Stimulated activated CD8-positive, alpha-beta memory T cell treated with anti-CD3 and anti-CD28 coated beads, Interleukin-4, amount 100 ng/mL, for 1 hour (primary cell): ENCODE measurements at places on chromosomes 4 and X.

GRCh38 chr4:143184217-143184502 is 557 bp upstream of the USP38 start:
- no peak for DNase-seq

DNA sequence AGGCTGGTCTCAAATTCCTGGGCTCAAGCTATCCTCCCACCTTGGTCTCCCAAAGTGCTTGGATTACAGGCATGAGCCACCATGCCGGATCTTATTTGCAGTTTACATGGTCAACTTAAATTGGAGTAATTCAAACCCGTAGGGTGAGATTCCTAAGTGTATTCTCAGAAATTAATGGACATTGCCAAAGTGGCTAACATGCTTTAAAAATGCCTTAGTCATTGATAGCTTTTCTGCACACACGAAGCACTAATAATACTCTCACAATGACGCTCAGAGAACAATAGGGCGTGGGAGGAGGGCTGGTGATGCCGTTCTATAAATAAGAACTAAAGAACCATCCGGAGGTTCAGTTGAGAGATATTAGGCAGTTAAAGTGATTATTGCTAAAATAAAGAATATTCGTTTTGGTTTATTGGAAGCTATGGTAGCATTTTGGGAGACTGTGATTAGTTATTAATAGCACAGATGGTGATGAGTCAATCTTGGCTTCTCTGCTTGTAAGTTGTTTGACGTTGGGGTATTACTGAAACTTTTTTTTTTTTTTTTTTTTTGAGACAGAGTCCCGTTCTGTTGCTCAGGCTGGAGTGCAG is 79.1 kb downstream of the TRAPPC11 start:
- no peak for DNase-seq

- no peak for DNase-seq
Observed at GRCh38 chr4:159155119-159155518, 52.2 kb downstream of the RAPGEF2 start.

GRCh38 chrX:154307202-154307601 is 11.6 kb downstream of the TKTL1 start:
- no peak for DNase-seq

DNA sequence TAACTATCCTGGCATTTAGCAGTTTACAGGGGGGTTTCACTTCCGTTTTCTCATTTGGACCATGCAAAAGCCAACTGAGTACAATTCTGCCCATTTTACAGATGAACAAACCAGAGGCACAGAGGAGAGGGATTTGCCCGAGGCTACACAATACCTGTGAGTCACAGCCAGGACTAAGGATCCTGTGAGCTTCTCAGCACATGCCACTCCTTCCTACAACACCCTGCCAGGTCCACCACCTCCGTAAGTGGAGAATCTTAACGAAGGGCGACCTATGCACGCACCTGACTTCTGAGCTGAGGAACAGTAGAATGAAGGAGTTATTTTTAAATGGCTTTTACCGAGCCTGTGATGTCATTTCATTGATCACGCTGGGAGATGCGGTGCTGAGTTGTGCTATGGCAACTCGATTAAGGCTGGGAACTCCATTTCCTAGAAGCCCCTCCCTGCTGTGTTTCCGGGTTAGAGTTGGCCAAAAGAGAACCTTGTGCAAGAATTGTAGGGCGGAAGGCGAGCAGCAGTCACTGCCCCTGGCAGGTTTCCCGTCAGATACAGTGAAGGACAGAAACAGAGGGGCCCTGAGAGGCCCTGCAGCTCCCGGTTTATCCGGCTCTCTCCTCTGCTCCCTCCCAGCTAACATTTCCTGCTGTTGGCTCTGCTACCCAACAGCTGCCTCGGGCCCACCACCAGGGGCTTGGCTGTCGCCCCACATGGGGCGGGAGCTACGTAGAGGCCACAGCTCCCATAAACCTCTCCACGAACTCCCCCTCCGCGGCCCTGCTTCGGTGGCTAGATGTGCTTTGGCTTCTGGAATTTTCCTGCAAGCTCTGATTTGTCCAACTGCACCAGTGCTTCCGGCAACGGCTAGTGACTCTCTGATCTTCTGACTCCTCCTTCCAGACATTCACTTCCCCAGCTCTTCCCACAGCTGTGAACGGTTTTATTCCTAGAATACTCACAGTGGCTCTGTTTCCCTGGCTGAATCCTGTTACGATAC is 75.1 kb upstream of the USP9X start:
- DNase-seq = no peak

DNA sequence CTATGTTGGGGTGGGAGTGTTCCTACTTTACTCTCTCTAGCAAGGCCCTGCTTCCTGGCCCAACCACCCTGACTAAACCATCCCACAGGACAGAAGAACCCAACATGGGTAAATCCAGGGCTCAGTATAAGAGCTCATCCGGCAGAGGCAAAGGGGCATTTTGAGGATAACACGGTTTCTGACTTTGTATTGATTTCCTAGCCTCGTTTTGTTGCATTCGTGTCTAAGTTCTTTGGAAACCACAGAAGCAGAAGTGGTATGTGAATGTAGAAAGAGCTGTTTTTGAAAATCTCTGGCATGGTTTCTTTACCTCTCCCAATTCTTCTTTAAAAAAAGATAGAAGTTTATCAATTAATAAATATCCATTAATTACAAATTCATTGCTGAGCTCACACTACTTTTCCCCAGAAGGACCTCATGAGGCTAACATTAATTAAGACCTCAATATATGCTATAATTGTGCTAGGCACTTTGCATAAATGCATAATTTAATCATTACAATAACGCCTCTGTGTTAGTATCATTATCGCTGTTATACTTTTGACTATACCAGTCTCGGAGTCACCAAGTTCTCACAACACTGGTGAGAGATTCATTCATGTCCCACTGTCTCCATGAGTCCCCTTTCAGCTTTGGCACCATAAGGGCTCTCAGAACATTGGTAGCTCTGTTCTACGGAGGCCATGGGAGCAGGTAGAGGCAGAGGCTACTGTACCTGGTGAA is 5.8 kb upstream of the CLNK start:
- no peak for DNase-seq

DNA sequence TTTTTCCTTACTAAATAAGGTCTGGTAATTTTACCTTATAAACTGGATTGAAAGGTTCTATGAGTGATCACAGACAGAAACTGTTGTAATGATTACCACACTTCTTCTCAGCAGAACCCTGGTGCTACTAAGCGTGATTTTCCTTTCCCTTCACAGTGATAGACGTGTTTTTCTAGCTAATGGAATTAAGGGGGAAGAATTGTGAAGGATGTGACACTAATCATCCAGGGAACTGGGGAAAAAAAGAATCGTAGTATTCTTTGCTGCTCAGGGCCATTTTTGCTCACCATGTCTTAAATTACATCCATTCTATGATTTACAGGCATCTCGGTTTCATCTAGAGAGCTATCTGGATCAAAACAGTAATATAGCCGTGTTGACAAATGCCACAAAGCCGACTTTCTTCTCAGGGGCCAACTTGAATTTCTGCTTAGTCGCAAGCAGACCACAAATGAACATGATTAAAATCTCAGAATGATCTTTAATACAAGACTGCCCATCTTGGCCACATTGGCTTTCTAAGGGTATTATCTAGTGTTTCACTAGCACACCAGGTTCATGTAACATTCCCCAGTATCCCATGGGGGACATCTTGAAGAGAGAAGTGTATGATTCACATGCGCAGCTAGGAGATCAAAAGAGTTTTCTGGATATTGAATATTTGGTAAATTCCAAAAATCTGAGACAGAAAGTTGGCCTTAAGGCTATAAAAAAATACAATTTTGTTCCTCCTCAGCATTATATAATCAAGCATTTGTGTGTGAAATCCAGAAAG is 154.0 kb downstream of the UGT8 start:
- DNase-seq = no peak

DNA sequence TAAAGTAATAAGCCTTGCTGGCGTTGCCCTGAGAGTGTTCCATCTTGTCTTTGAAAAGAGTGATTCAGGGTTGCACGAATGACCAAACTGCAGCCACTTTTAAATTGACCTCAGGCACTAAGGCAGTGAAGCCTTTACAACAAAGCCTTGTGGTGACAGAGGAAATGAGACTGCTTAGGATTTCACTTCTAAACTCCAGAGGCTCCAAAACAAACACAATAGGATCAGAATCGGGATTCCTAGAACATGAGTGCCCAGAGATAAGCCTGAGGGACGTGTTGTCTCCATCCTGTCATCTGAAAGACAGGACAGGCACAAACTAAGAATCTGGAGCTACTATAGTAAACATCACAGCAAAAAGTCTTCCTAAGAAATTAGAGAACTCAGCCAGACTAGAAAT is 405.2 kb downstream of the PPARGC1A start:
- no peak for DNase-seq

DNA sequence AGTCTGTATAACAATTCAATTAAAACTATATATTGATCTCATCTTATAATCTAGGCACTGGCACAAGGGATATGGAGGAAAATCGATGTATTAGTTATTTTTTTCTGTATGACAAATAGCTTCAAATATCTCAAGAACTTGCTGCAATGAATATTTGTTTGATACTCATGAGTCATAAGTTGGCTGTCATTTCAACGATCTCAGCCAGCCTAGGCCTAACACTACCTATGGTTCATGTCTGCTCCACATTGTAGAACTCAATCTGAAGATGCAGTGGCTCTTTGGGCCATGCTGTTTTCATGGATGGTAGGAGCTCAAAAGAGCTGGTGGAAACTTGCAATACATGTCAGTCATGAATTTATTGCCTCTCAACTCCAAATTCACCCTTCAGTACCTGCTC is 44.7 kb downstream of the MAGEB17 start:
- DNase-seq = no peak

GRCh38 chrX:118726887-118727685 is at the start of gene IL13RA1:
Gene IL13RA1, plus strand, starts transcription at chrX:118727606. Its CDS starts 33 bp downstream, at chrX:118727639.
- no peak for DNase-seq

DNA sequence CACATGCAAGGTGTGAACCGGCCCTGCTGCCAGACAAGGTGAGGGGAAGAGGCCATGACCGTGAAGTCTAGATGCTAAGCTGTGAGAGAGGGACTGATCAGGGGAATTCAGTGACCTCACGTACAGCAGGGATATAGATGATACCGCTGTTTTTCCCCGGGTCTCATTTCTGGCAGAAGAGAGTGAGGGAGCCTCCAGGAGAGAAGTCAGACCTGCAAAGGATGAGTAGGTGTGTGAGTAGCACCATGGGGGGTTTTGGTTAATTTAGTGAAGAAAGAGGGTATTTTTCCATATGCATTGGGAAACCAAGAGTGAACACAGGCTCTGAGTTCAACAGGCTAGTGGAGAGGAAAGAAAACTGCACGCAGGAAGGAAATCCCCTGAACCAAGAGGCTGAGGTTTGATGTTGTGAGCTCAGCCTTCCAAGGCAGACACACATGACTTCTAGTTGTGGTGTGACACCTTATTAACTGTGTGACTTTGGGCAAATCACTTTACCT is 127.6 kb upstream of the GATB start:
- DNase-seq = no peak

- DNase-seq = no peak
Observed at GRCh38 chr4:6031846-6032245, 13.6 kb upstream of the C4orf50 start.

- no peak for DNase-seq
Observed at GRCh38 chrX:46642145-46642544, 68.6 kb downstream of the CHST7 start.

DNA sequence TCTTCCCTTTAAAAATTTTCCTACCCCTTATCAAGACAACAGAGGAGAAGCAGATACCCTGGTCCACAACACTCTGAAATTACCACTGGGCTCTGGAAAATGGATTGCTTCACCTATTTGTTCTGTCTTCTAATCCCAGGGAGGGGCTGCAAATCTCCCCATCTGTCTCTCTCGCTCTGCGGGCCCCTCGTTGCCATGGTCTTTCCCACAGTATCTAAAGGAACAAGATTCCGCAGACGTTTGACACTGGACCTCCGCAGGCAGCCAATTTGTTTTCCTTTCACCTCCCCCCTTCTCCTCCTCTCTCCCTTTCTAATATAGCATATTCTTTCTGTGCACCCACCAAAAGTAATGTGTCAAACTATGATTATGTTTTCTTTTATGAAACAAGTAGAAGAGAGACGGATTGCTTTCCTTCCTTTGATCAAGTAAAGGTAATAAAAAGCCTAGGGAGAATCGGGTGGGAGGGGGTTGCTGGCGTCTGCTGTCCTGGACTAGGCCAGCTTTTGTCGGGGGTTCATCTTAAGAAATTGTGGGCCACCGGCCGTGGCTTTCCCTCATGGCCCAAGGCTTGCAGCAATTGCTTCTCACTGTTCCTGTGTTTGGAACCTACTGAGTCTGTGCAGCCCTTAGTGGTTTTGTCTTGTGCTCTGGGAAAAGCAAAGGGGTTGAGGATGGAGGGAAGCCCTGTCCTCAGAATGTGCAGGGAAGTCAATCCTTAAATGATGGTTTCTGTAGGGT is 81.0 kb downstream of the MGST2 start:
- DNase-seq = no peak

DNA sequence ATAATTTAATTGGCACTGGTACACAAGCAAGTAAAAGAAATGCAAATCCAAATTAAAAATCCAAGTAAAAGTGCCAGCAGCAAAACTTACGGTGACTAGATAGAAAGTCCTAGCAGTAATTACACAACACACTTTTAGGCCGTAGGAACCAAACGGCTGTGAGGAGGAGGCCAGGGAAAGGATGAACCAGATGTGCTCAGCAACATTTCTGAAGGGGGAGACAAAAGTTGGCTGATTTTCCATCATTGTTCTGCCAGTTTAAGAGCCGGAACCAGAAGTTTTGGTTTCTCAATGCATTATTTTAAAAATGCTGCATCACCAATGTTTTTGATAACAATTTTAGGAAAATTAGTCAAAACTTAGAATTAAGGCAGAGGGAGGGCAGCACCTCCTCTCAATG is 68.7 kb upstream of the ENPP6 start:
- DNase-seq = no peak

DNA sequence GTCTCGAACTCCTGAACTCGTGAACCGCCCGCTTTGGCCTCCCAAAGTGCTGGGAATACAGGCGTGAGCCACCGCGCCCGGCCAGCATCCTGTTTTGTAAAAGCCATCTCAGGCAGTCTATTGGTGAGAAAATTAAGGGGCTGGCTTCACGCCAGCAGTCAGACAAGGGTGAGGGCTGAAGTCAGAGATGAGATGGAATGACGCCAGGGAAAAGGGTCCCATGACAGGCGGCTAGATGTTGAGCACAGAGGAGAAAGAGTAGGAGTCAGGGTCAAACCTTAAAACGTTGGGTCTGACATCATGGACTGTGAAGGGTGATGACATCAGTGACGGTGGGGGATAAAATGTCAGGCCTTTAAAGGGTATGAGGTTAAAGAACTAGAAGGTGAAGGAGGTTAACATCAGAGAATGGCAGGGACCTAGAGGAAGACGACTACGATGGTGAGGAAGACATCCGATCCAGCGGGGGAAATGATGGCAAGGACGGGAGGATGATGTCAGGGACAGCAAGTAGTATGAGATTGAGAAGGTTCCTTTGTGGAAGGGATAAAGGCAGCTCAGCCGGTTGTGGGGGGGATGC is 504 bp upstream of the RBM3 start:
- peak; percentile 1 for DNase-seq

GRCh38 chrX:23888887-23889501 is 18.7 kb downstream of the APOO start:
- DNase-seq = no peak
